ENCODE measurements at places on chromosomes 6 and 20. TPM values are rescaled to one million over a fixed set of nuclear protein-coding genes. Genes with fewer than 3 reads are reported as not detected.

DNA sequence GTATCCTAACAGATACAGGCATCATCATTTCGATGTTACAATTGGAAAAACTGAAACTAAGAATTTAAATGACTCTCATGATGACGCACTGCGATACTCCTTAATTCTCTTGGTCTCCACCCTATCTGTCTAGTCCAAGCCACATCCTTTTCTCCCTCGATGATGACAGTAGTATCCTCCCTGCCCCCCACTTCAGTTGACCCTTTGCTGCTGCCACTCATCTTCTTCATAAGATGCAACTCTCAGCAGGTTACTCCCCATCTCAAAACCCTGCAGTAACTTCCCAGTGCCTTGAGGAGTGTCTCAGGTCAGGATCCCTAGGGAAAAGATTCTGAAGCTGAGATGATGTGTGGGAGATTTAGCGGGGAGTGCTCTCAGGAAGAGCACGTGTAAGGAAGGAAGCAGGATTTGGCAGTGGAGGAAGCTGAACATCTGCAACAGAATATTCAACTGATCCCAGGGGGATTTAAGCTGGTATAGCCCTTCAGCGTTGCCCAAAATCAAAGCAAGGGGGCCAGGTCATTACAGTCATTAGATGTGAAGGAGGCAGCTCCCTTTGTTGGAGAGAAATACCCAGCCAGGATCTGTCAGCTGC, 16.1 kb downstream of the JPH2 start:
- DNase-seq, result no peak

- no peak for DNase-seq
Measured at GRCh38 chr6:35164277-35164676, 23.1 kb upstream of the TCP11 start.

DNA sequence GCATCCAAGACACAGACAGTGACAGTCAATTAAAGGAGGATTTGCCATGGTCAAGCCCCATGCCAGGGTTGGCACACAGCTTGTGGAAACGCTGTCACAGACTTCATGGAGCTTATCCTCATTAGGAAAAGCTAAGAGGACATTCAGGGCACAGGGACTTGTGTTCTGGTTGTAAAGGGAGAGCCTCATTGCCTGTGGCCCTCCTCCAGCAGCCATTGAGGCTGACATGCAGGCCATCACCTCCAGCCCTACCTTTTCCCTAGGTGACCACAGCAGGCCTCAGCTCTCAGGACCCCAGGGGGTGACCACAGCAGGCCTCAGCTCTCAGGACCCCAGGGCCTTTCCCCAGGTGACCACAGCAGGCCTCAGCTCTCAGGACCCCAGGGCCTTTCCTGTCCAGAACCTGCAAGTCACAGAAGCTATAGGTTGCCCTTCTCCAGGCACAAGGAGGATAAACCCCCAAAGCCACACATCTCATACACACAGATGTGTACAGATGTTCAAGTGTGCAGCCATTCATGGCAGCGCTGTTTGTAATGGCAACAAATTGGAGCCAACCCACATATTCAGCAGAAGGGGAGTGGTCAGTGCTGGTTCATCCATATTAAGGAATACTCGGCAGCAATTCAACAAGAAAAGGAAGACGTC, 26.1 kb downstream of the DUSP22 start:
- DNase-seq, result no peak

DNA sequence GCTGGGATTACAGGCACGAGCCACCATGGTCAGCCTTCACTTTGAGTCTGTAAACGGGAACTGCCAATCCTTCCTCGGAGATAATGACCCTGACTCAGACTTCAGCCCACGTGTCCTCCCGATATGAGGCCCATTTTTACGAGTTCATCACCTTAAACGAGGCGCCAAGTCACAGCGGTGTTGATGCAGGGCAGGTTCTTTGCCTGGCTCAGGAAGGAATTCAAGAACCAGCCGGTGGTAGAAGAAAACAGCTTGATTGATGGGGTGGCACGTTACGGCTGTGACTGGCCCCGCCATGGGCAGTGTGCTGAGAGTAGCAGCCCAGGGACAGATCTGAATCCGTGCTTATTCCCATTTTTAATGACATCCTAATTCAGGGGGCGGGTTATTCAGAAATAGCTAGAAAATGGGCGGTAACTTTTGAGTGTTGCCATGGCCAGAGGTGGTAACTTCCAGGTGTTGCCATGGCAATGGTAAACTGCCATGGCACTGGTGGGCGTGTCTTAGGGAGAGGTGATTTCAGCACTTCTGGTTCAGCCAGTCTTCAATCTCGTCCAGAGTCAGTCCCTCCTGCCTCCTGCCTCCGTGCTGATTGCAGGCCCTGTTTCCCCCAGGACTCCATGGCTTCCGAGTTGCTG, 9.1 kb upstream of the MAP1LC3A start:
- DNase-seq, result no peak

ANKS1A gene
- total RNA-seq, result 5.8 TPM

Measured in activated CD8-positive, alpha-beta T cell treated with anti-CD3 and anti-CD28 coated beads, Interleukin-2, amount 10 ng/mL, durations not matched to agents 7 days and 5 days (primary cell).